Motor neuron (in vitro differentiated cells): ENCODE measurements at places on chromosomes 12 and 14.

- ATAC-seq = no peak
Measured at GRCh38 chr14:98608071-98609060, 663.6 kb downstream of the BCL11B start.

DNA sequence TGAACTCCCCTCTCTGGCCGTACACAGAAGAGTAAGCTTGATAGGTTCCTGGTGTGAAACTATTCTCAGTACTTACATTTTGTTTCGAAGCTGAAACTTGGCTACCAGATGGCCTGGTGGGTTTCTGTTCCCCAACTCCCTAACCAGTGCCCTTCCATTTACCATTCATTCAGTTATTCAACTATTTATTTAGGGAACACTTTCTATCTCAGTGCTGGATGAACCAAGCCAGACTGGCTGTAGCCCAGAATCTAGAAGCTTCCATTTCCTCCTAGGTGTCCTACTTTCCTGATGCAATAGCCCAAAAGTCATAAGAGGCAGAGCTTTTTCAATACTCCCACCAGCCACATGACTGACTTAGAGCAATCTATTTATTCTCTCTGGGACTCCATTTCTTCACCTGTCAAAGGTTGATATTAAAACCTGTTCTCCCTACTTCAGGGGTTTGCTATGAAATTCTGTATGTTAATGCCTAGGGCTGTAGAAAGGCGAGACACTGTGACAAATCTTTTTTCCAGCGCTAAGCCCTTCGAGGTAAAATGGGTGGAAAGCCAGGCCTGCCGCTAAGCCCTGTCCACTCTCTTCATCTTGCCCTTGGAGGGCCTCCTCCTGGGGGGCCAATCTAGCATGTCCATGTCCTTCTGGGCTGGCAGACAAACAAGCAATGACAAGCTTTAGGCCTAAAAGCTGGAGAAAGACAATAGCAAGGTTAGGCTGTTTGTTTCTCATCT is 8.1 kb upstream of the IRF2BPL start:
- no peak for ATAC-seq

DNA sequence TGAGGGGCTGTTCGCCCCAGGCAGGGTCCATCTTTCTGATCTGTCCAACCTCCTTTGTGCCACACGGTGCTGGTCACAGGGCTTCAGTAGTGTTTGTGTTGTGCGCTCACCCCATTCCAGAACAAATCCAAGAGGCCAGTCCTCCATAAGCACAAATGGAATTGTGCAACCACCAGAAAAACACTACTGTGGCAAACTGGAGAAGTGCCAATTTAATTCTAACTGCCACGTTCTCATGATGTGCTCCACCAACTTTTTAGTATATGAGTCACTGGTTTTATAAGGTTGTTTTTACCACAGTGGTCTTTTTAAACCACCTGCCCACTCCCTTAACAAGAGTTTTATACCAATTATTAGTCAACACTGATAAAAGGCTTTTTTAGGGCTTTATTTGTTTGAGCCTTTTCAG is 380.2 kb downstream of the NAV3 start:
- ATAC-seq = peak; percentile 23

DNA sequence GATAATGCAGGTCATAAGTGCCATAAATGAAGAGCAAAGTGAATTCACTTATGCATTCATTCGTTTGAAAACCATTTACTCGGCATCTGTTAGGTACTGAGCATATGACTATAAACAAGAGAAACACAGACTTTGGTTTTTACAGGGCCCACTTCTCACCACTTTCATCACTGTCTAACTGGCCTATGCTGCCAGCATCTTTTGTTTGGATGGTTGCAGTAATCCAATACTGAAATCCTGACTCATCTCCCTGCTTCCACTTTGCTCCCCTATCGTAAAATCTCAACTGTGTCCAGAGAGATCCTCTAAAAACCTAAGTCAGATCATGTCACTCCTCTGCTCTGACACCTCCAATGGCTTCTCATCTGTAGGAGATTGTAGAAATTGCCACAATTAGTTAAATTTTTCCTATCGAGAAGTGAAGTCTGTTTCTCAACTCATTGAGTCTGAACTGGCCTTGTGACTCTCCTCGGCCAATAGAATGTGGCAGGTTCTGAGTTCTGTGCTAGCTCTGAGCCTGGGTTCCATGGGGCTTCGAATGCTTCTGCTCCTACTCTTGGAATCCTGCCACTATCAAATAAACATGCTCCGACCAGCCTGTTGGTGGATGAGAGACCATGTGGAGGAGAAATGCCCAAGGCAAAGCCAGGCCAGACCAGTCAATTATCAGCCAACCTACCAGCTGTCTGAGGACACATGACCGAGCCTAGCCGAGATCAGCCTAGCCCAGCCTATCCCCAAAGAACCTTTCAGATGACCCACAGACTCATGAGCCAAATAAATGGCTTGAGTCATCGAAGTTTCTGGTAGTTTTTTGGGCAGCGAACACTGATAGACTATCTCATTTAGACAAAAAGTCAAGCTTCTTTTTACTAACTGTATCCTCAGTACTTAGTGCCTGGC is 2.2 kb upstream of the BATF start:
- ATAC-seq = no peak

DNA sequence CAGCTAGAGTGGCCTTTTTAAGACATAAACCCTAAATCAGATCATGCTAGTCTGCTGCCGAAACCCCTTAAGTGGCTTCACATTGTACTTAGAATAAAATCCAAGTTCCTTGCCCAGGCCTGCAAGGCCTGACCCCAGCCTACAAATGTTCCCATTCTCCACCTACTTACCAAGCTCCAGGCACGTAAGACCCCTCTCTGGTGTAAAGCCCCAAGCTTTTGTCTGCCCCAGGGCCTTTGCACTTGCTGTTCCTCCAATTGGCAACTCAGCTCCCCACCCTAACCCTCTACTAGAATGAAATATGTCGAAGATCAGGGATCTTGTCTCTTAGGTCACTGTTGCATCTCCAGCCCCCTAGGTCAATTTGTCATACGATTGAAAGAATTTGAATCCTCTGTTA is 27.1 kb upstream of the MED13L start:
- ATAC-seq = no peak

- no peak for ATAC-seq
Measured at GRCh38 chr12:22318108-22318737, 16.3 kb downstream of the ST8SIA1 start.

DNA sequence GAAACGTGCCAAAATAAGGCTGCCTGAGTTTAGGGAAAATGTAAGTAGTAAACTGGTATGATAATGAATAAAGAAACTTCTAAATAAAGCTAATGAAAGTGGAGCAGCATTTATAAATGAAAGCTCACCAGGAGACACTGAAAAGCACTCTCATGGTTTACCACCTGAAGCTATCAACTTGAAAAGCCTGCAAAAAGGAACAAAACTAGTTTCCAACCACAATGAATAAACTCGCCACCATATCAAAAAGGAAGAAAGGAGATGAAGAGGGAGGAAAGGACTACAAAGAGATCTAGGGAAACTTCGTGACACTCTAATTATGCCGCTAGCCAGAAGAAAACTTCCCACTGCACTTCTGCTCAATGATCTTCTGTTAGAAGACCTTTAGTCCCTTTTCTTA is 66.7 kb downstream of the MED13L start:
- no peak for ATAC-seq

DNA sequence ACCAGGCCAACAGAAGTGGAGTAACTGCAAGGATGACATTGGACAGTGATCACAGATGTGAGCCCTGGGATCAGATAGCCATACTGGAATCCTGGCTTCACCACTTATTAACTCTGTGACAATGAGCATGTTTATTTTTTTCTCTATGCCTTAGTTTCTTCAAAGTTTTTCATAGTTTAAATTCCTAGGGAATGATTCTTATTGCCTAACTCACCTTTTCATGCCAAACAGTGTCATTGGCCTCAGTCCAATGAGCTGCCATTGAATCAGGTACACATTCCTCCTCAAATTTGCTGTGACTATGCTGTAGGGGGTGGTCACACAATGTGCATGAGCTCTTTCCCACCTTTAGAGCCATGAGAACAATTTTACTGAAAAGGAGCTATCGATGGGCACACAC is 342.3 kb downstream of the SYT1 start:
- ATAC-seq = no peak

DNA sequence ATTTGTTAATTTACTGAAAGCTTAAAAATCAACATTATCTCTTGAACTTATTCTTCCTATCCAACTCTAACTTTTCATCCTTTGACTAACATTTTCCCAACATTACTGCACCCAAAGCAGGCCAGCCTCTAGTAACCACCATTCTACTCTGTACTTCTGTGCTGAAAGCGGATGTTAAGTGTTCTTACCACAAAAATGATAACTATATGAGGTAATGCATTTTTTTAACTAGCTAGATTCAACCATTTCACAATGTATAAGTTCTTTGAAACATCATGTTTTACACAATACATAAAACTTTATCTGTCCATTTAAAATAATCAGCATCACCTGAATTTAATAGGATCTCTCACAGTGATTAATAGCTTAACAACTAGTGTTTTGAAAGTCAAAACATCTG is 468.5 kb upstream of the MGAT4C start:
- ATAC-seq = no peak

DNA sequence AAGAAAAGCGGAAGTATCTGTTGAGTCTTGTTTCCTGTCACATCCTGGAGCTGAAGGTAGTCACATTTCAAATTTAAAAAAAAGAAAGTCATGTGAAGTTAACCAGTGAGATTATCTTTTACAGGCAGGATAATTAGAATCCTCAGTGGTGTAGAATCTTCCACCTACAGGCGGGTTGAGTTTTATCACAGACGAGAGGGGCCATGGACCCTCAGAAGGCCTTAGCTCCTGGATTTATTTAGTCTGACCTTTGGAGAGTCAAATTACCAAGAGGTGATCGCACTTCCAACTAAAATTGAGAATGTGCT is 13.0 kb upstream of the GNG2 start:
- ATAC-seq = no peak

GRCh38 chr12:42475106-42475505 is 114.4 kb downstream of the PRICKLE1 start:
- ATAC-seq = no peak

DNA sequence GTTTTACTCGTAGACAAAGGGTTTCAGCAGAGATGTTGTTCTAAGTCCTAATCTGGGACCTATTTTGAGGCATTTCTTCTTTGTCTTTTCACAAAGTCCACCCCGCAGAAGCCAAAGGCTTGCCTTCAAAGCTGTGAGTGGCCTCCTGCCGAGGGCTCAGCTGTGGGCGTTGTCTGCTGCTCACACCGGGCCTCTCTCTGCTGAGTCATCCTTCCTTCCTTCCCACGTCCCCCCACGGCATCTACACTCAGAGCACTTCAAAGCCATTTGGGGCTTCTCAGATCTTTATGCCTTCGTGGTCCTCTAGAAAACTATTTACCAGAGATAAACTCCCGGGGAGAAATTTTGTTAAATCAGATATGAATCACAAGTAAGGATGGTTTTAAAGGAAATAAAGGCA is 115.9 kb upstream of the TMPO start:
- no peak for ATAC-seq

- no peak for ATAC-seq
Measured at GRCh38 chr14:104318558-104319490, 180.4 kb downstream of the KIF26A start.
